ENCODE measurements at places on chromosomes 4 and X.

GRCh38 chrX:11579636-11580600, 85.8 kb downstream of the ARHGAP6 start:
- no peak for DNase-seq

GRCh38 chr4:112196461-112196860, 35.1 kb upstream of the AP1AR start:
- no peak for DNase-seq

GRCh38 chrX:43108828-43109227, 330.9 kb upstream of the PPP1R2C start:
- no peak for DNase-seq

- no peak for DNase-seq
These were observed at the start of gene NWD2 for GRCh38 chr4:37244583-37245390. Gene NWD2, plus strand, starts transcription at chr4:37244743. Its CDS starts 325 bp downstream, at chr4:37245068.

DNA sequence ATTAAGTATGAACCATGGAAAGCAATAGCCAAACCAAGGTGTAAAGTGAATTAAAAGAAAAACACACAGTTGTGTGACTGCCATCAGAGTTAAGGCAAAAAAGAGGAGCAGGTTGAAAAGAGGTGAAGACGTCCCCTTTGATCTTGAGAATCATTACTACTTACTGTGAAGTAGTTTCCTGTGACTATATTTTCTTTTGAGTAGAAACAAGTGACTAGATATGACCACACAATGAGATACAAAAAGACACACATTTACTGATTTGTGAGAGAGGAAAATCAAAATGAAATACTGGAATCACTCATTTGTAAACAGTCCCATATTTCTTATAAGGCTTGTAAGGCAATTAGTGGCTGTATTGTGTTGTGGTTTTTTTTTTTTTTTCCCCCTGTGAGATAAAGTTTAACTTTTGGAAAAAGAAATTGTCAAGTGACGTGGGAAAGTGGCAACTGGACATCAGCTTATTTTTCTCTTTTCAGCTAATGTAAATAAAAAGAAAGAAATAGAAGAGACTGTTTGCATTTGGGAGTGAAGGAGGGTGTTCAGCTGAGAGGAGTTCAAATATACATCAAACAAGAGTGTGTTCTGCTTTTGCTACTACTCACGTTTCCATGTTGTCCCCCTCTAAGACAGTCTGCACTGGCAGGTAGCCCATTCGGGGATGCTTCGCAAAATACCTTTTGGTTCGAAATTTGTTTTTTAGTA, 106.4 kb upstream of the FTHL17 start:
- no peak for DNase-seq

DNA sequence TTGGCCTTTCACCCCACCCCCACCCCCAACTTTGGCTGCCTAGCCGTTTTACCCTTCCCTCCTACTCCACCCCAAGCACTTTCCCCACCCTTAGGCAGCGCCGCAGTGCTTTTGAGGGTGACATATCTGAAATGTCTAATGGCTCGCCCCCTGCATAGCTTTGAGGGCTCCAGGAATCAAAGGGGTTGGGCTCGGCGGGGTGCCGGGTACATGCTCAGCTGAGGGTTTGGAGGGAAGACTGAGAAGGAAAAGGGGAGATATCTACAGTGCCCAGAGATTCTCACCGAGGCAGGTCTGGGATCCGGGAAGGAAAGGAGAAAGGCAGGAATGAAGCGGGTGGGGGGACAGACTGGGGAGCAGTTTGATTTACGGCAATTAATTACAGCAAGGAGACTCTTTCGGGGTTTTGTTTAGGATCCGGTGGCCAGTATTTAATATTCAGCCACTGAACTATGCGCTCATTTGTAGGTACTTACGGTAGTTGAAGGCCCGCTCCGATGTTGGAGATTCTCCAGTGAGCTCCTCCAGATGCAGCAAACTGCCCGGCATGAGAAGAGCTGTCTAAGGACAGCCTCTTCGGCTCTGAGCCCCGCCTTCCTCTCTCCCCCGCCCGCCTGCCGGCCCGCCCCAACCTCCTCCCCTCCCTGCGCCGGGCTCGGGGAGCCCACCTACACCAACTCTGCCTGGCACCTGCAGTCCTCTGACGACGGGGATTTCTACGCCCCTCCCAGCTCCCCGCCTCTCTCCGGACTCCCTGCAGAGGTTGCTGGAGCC, at the start of gene IGSF1:
IGSF1 (minus strand) TSS at position 569 of the 774 bp plus-strand sequence. CDS start 2,632 bp downstream, outside the sequence.
- no peak for DNase-seq

Data from foreskin fibroblast (primary cell).